ENCODE measurements at places on chromosomes 16 and 17.

DNA sequence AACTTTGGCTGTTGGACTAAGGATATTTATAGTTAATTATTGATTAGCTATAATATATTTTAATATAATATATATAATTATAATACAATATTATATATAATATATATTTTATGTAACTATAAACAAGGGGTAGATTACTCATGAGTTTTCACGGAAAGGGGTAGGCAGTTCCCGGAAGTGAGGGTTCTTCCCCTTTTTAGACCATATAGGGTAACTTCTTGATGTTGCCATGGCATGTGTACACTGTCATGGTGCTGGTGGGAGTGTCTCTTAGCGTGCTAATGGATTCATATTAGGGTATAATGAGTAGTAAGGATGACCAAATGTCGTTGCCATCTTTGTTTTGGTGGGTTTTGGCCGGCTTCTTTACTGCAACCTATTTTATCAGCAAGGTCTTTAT lies 315.6 kb downstream of the WWOX start:
- DNase-seq: no peak

GRCh38 chr17:77946900-77947645 lies 11.4 kb upstream of the TNRC6C start:
- DNase-seq: no peak

- DNase-seq: no peak
Observed at GRCh38 chr17:30454635-30455034, 22.6 kb upstream of the GOSR1 start.

GRCh38 chr17:30426292-30426691 lies 47.6 kb downstream of the CPD start:
- no peak for DNase-seq

GRCh38 chr16:10171221-10171620 lies 11.0 kb downstream of the GRIN2A start:
- DNase-seq: no peak

DNA sequence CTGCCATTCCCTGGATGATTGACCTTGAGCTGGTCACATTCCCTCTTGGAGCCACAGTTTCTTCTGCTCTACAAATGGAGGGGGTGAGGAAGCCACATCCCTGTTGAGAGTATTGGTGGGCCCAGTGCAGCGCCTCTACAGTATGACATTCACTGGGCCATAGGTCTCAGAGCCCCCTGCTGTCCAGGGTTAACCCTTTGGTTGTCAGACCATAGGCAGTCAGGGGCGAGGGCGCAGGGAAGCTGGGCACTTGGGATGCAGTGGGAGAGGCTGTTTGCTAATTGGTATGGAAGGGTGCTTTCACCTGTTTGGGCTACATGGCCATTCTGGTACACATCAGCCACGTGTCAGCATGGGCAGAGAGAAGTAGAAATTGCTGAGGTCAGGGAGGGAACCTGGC lies 27.3 kb upstream of the WFDC1 start:
- no peak for DNase-seq

DNA sequence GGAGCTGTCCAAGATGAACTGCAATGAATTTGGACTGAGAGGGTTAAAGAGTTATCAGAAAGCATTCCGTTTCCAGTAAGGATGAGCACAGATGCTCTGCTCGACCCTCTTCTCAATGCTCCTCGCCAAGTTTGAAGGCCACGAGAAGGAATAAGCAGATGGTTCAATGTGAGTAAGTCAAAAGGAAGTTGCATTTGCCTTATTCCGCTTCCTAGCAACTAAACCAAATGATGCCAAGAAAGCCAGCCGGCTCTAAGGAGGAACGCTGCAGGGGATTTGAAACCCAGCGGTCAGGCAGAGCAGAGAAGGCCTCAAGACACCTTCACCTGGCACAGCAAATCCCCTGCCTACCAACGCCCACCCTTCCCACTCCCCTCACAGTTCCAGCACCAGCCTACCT lies 52.1 kb upstream of the CNEP1R1 start:
- DNase-seq: no peak

GRCh38 chr16:25297151-25297787 lies 39.6 kb upstream of the ZKSCAN2 start:
- DNase-seq: no peak

DNA sequence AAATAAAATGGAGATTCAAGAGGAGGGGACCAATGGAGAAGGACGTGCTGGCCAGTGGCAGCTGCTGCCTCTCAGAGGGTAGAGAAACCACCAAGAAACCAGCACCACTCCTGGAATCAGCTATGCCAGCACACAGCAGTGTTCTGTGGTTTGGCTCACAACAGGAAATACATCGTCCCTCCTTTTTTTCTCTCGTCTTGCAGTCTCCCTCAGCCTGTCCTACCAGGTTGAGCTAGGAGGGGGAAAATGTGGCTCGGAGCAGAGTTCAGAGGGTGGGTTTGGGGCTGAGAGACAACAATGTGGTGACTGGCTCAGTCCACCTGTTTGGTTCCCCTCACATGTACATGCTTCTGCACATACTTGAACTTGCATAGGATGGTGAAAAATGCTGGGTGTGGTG lies 19.9 kb upstream of the SLC16A5 start:
- DNase-seq: no peak
